Stimulated activated CD4-positive, alpha-beta T cell treated with anti-CD3 and anti-CD28 coated beads, Interleukin-1b, Interleukin-23, amount 100 ng/mL, for 1 hour (primary cell): ENCODE measurements at places on chromosomes 3 and 15.

DNA sequence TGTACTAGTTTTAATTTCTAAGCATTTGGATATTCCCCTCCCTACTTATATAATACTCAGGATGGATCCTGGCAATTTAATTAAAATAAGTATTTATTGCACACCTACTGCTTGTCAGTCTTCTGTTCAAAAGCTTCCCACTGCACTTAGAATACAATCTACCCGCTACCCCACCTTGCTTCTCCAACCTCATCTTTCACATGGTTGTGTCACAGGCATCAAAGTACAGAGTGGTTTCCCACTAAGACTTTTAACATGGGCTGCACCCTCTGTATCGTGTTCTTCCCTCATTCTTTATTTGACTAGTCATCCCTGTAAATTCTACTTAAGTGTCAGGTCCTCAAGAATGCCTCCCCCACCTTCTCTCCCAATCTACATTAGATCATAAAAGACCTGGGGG lies 35.0 kb downstream of the RIOX2 start:
- DNase-seq = no peak

- DNase-seq = no peak
Measured at GRCh38 chr3:146796078-146796477, 190.9 kb upstream of the PLSCR5 start.

DNA sequence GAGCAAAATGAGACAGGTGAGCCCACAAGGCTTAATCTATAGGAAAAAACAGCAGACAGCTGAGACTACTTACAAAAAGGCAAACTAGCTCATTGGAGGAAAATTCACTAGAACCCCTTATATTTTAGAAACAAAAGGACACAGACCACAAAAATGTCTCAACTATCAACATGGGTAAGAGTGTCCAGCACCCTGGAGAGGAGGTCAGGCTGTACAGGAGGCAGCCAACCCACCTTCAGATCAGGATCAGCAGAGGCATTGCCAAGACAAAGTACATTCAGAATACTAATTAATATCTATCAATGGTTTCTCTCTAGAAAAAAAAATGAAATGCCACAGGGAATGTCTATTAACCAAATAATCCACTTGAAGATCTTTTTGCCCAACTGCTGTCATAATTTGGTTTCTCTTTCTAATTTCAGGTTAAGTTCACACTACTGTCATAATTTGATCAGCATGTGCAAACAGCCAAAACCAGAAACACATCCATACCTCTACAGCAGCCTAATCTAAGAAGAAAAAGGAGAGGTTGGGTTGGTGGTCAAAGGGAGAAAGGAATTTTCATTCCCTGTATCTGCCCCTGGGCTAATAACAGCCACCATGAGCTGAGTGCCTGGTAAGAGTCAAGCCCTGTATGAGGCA lies 26.0 kb upstream of the THBS1 start:
- DNase-seq = no peak

DNA sequence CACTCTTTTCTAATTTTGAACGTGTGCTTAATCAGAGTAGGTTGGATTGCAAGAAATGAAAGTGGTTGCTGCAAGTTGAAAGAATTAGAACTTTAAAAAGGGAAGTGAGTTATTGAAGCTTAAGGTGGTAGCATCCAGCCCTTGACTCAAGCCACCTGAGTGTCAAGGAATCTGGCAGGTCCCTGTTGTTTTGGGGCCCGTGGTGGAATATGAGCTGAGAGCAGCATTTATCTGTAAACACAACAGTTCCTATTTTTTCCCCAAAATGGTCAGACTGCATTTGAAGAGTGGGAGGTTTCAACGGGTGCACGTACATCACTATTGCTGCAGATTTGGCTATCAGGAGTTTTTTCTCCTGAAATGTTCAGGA lies 1.7 kb downstream of the ITPR1 start:
- DNase-seq = no peak

GRCh38 chr15:100060276-100060926 lies 281.4 kb downstream of the ADAMTS17 start:
- no peak for DNase-seq

GRCh38 chr3:71258526-71258925 lies 325.0 kb downstream of the FOXP1 start:
- no peak for DNase-seq

DNA sequence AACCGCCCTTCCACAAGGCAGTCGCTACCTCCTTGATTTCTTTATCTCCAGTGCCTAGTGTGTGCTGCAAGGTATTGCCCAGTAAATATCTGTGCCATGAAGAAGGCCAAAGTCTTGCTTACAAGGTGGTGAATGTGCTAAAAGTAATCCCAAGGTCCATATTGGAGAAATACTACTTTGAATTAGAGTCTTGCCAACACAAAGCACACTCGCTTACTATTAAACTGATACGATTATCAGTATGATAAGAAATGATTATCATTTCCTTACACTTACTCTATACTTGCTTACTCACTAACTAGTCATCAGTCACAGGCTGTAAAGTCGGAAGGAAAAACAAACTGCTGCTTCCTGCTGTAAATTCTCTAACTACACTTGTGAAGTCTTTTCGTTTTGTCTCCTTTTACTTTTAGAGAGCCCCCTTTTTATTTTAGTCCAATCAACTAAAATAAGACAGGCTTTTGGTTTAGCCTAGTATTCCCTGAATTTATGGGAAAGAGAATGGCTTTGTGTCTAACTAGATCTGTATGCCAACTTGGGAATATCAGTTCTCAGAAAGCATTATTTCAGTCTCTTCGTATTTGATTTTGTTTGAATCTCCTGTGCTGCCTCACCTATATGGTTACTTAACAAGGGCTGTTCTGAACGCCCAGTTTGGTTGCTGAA lies 107.1 kb upstream of the TSC22D2 start:
- DNase-seq = no peak

- no peak for DNase-seq
Measured at GRCh38 chr3:49653621-49654020, 20.5 kb upstream of the APEH start.

- DNase-seq = no peak
Measured at GRCh38 chr3:191775451-191776233, 314.7 kb downstream of the PYDC2 start.

GRCh38 chr3:148075771-148076716 lies 621.7 kb upstream of the AGTR1 start:
- no peak for DNase-seq

- DNase-seq = no peak
Measured at GRCh38 chr3:93973131-93974126, at the start of gene PROS1. Gene PROS1, minus strand, starts transcription at chr3:93973896. Its CDS starts 147 bp downstream, at chr3:93973749.

DNA sequence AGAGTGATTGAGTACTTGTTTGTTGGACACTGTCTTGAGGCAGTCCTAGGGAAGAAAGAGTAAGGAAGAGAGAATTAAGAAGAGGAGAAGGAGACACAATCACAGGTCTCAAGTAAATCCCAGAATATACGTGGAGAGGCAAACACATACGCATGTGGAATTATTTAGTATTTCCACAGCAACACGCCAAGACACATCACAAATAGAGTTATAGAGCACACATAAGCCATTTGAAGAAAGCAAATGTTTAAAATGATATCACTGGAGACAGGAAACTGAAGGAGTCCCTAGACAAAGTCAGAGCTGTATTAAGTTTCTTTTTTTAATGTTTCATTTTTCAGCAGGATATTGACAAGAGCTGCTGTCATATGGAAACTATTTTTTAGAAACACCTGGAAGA lies 206.1 kb upstream of the LRIG1 start:
- no peak for DNase-seq

DNA sequence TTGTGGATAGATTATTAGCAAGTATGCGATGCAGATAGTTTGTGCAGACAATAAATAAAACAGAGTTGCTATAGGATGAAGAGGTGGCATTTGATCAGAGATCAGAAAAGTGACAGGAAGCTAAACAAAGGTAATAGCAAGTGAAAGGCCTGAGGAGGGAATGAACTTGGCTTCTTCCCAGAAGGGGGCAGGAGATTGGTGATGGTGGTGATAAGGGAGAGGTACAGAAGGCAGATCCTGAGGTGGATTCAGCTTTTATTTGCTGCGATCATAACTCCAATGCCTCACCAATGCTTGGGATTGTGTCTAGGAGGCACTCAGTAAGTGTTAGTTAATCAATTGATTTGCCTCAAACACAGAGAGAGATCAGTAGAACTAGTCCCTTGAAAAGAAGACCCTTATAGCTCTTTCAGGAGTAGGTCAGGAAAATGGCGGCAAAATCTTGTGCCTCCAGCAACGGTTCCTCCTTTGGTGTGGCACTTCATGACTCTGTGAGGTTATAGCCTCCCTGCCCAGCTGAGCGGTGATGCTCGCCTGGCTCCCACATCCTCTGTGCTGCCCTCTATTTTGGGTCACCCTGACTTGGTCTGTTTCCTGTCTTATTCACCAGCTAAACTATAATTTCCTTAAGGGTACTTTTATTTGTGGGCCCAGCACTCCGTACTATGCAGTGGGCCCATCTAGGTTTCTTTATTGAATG lies 37.5 kb downstream of the TGFBR2 start:
- DNase-seq = no peak

DNA sequence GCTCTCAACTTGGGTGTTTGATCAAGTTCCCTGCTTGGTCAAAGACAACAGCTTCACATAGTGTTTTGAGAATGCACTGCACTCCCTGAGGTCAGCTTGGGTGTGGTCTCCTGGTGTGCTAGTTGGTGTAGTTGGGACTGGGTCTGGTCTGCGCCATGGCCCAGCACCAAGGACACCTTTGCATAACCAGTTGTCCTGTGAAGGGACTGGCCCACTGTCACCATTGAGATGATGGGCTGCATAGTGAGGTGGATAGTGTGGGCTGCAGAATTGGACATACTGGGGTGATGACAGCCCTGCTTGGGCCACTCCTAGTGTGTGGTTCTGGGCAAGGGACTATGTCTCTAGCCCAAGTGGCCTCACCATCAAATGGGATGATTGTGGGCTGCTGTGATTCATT lies 9.5 kb downstream of the RPSA start:
- no peak for DNase-seq

GRCh38 chr15:78626381-78626995 lies 5.7 kb upstream of the CHRNA3 start:
- no peak for DNase-seq

GRCh38 chr3:78046566-78046965 lies 1006.7 kb downstream of the ROBO2 start:
- DNase-seq = no peak

DNA sequence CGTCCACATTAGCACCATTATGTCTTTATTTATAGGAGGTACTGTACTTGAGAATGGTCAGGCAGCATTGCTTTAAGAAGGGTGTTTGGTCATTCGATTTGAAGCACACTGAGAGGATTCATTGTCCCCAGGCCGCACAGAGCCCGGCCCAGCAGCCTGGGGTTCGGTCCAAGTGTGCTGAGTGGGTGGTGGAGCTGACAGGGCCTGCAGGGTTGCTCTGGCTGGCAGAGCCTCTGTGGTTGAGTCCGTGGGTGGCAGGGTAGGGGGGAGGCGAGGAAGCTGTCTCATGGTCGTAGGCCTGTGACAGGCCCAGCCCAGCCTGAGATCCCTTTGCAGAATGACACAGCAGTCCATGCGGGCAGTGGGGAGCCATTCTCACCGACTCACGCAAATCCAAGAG lies 227.7 kb upstream of the TOPAZ1 start:
- DNase-seq = no peak

GRCh38 chr3:37324850-37325321 lies 150.5 kb upstream of the LRRFIP2 start:
- DNase-seq = no peak

- DNase-seq = no peak
Measured at GRCh38 chr15:59736181-59736580, 47.1 kb upstream of the BNIP2 start.

DNA sequence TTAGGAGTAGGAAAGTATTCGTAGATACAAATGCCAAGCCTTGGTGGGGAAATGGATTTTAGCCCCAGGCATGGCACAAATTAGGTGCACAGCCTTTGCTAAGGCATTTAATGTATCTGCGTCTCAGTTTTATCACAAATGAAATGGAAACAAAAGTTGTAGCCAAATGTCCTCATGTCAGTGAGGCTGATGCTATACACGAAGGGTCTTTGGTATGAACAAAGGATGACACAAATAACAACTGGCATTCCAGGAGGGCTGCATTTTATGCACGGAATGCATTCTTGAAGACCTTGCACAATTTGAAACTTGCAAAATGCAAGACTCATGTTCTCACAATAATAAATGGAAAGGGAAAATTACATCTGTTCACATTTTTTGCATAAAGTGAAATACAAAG lies 181.9 kb downstream of the SV2B start:
- DNase-seq = no peak

- no peak for DNase-seq
Measured at GRCh38 chr3:65443739-65444446, 594.8 kb downstream of the MAGI1 start.

DNA sequence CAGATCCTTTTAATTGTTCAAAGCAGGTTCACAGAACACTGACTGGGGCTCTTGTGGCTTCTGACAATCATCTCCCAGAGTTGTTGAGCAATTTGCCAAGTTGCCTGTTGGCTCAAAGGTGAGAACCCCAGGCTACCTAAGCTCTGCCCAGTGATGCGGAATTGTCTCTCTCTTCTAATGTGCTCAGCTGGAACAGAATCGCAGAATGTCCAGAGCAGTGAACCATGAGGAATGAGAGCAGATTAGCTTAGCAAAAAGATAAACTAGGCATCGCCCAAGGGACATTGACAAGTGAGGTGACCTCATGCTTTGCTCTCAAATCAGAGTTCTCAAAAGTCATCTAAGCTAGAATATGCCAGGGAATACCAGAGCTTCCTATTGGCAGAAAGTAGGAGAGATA lies 148.1 kb downstream of the WDR76 start:
- no peak for DNase-seq

DNA sequence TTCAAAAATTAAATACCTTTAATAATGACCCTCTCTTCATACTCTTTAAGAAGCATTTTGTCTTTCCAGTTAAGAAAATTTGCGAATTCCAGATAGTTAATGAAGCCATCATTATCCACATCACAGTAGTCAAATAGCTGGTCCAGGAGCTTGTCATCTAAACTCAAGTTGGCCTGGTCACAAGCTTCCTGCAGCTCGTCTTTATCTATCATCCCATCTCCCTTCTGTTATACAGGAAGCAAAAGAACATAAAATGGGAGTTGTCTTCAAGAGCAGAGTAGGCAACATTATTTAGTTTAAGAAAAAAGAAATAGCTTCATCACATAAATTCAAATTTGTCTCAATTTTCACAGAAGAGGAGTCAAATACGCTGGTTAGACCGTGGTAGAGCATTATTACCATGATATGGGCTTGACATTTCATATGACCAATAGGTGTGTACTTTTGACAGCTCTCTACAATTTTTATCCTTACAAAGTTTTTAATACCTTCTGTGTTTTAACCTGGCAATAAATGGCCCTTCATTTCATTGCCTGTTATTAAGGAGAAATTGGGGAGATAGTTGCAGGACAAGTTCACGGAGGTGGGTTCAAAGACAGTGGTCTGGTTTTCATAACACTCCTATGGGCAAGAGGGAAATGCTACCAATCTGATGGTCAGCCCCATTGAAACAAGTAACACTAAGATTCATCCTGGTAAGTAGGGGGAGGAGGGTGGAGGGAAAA lies 45.4 kb downstream of the EFHB start:
- DNase-seq = no peak

- no peak for DNase-seq
Measured at GRCh38 chr3:61537366-61537765, 24.0 kb upstream of the PTPRG start.

DNA sequence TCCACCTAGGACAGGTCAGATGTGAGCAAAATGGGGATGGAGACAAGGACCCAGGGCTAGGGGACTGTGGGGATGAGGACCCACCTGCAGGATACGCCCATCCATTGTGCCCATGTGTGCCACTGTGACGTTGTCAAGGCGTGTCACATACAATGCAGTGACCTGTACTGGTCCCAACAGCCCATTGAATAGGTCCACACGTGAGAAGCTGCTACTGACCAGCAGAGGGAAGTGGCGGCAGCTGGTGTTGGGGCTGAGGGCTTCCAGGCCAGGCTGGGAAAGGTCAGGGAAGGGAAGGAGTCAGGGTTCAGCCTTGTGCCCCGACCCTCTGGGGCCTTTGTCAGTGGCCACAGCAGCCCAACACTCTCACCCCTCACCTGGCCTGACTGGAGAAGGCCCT lies 4.7 kb downstream of the MST1R start:
- DNase-seq = no peak
